ENCODE measurements at places on chromosomes 4 and X. TPM values are rescaled to one million over a fixed set of nuclear protein-coding genes. Genes with fewer than 3 reads are reported as not detected.

Gene SASH3
- 129 TPM for total RNA-seq

Gene BTK
- not detected for total RNA-seq

Gene ARX
- total RNA-seq = not detected

Gene ZNF718
- 7.7 TPM for total RNA-seq

Gene SCML1
- total RNA-seq = 1.1 TPM

Gene EXOC1L
- not detected for total RNA-seq

Gene CCNB3
- total RNA-seq = 0.80 TPM

Gene AVPR2
- not detected for total RNA-seq

Gene FAM9C
- total RNA-seq = 0.05 TPM

Gene FMR1NB
- total RNA-seq = not detected

Data from activated T-helper 1 cell treated with anti-CD3 and anti-CD28 coated beads, Interleukin-12 subunit alpha, Interleukin-12 subunit beta, Interleukin-2, Interleukin-4 antibody, amounts not matched to agents 30 ng/mL and 10 ng/mL and 1 ng/mL, durations not matched to agents 14 hours and 24 hours and 36 hours (primary cell).